NCI-H2107 (cell line): ENCODE measurements at places on chromosomes 16 and 17.

DNA sequence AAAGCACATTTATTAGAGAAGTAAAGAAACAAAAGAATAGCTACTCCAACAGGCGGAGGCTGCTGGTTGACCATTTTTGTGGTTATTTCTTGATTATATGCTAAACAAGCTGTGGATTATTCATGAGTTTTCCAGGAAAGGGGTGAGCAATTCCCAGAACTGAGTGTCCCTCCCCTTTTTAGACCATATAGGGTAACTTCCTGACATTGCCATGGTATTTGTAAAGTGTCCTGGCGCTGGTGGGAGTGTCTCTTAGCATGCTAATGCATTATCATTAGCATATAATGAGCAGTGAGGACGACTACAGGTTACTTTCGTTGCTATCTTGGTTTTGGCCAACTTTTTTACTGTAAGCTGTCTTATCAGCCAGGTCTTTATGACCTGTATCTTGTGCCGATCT lies 12.2 kb upstream of the HS3ST4 start:
- no peak for DNase-seq

- no peak for DNase-seq
These were observed 28.0 kb downstream of the GNA13 start for GRCh38 chr17:65028545-65028843.

GRCh38 chr17:65745241-65745640 lies 183.8 kb upstream of the AXIN2 start:
- DNase-seq: no peak

GRCh38 chr17:3685174-3685573 lies 10.8 kb downstream of the P2RX5 start:
- no peak for DNase-seq

GRCh38 chr17:79658811-79659207 lies 48.0 kb upstream of the RBFOX3 start:
- no peak for DNase-seq

GRCh38 chr16:88534638-88535190 lies 35.5 kb upstream of the ZC3H18 start:
- DNase-seq: no peak
